ENCODE measurements at places on chromosomes 13 and 19. TPM values are rescaled to one million over a fixed set of nuclear protein-coding genes. Genes with fewer than 3 reads are reported as not detected.

DNA sequence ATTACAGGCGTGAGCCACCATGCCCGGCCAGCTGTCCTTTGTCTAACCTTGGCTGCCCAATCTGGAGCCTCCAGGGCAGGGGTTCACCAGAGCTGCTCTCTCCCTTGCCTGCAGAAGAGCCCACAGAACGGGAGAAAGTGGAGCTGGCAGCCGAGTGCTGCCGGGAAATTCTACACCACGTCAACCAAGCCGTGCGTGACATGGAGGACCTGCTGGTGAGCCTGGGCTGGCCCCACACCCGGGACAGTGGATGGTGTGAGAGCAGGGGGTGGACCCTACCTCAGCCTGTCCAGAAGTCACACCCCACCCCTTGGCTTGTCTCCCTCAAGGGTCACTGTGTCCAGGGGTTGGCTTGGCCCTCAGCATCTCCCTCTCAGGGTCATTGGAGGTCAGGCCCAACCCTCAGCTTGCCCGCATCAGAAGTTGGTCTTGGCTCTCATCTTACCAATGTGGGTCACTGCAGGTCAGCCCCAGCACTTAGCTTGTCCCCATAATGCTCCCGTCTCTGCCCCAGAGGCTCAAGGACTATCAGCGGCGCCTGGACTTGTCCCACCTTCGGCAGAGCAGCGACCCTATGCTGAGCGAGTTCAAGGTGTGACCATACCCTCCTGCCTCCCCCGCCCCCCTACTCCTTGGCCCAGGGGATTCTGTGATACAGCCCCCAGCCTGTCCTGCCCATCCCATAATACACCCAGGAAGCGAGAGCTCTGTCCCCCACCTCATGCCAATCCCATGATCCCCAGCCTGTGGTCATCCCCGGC lies 20.4 kb downstream of the ARHGEF1 start:
- DNase-seq, result no peak

RNF113B gene
- total RNA-seq, result not detected

LILRB2 gene
- total RNA-seq, result 0.40 TPM

DAND5 gene
- total RNA-seq, result not detected

PRODH2 gene
- not detected for total RNA-seq

GRCh38 chr19:33514885-33515551 lies 6.6 kb downstream of the PEPD start:
- DNase-seq, result no peak

ITGBL1 gene
- 28.0 TPM for total RNA-seq

DNA sequence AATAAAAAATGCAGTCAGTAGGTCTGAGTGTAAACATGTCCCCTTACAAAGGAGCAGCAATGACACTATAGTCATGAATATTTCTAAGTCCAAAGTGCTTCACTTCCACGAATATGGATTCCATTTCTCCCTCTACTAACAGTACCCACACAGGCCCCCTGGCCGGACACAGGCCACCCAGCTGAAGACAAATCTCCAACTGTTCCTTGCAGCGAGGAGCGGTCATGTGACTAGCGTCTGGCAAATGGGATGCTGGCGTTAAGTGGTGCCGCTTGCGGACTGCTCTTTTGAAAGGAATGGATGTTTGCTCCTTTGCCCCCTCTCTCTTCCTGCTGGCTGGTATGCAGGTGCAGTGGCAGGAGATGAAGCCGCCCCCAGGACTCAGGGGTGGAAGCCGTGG lies 16.2 kb downstream of the PPP1R12C start:
- DNase-seq, result no peak

CCDC169 gene
- total RNA-seq, result 0.04 TPM

- DNase-seq, result no peak
Observed at GRCh38 chr19:29245215-29245614, 32.3 kb upstream of the UQCRFS1 start.

DYRK1B gene
- 12.6 TPM for total RNA-seq

ZNF440 gene
- 20.3 TPM for total RNA-seq

TGFBR3L gene
- total RNA-seq, result not detected

APOC4 gene
- total RNA-seq, result not detected

URAD gene
- total RNA-seq, result not detected

GRCh38 chr19:52248241-52248640 lies 21.1 kb upstream of the ZNF766 start:
- no peak for DNase-seq

ZNF850 gene
- total RNA-seq, result 5.0 TPM

- no peak for DNase-seq
Observed at GRCh38 chr13:105177265-105177900, 1358.1 kb downstream of the EFNB2 start.

KLK15 gene
- total RNA-seq, result not detected

GRCh38 chr13:78680115-78680561 lies 21.2 kb upstream of the OBI1 start:
- DNase-seq, result no peak

SIGLECL1 gene
- total RNA-seq, result not detected

DNA sequence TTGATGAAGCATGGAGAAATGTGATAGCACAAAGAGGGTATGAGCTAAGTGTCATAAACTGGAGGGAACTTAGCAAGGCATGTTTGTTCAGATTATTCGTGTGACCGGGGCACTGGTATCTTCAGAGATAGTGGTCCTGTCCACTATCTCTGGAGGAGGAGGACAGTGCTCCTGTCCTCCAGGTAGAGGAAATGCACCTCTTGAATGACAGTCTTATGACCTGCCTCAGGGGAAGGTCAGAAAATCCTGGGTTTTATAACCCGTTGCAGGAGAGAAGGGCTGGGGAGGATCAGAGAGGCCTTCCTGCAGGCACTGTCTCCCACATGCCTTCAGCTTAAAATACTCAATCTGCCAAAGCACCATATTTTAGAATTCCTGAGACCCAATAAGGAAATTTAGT lies 213.5 kb upstream of the UBL3 start:
- DNase-seq, result no peak

GRCh38 chr13:101181076-101181685 lies 235.1 kb downstream of the NALCN start:
- no peak for DNase-seq

RGCC gene
- 22.4 TPM for total RNA-seq

DNA sequence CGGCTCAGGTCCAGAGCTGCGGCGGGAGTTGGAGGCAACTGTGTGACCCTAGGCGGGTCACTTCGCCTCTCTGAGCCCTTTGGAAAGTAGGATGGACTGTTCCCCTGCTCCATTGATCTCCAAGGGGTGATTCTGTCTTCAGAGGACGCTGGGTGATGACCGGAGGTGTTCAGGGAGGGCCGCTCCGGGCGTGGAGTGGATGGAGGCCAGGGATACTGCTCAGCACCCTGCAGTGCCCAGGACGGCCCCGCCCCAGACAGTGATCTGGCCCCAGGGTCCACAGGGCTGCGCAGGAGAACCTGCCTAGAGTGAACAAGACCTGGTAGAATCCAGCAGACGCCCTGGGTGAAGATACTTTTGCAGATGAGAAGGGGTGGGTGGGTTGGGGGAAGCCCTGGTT lies 7.0 kb downstream of the NCLN start:
- DNase-seq, result no peak

ARL11 gene
- 0.95 TPM for total RNA-seq

- no peak for DNase-seq
Observed at GRCh38 chr13:62087124-62087523, 671.5 kb upstream of the PCDH20 start.

DNA sequence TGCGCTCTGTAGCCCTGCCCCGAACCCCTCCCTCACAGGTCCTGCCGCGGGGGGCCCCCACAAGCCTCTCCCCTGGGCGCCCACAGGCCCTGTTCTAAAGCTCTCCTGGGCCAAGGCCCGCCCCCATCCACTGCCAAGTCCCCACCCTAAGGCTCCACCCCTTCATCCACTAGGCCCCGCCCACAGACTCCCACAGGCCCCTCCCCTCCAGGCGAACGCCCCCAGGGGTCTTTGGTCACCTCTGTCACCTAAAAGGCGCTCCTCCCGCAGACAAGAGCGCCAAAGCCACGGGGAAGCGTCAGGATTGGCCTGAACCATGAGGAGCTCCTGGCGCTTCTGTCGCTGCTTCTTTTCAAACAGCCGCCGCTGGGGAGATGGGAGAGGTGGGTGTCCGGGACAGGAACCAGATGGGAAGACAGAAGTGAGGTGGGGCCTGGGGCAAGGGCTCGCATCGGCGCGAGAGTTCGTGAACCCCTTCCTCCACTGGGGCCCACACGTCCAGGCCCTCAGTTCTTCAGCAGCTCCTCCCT lies 2.3 kb downstream of the TULP2 start:
- no peak for DNase-seq

KLF1 gene
- not detected for total RNA-seq

GRCh38 chr19:41887711-41888382 lies 4.9 kb downstream of the ARHGEF1 start:
- no peak for DNase-seq

GRCh38 chr13:39954476-39954875 lies 299.0 kb downstream of the COG6 start:
- DNase-seq, result no peak
